ENCODE measurements at places on chromosomes 3 and 15.

DNA sequence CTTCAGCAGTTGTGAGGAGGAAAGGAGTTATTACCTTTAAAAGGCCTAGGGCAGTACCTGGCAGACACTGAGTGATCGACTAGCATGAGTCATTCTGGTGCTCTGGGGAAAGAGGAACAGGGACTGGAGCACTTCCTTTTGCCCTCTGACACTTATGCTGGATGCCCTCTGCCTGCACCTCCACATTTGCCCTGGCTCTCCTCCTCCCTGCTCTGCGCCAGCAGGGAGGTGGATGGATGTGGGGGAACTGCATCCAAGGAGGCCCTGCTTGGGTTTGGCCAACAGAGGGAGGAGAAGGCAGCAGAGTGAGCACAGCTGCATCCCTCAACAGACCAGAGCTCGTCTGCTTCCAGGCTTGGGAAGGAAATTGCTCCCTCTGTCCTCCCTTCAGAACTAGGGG, 75.0 kb downstream of the SEMA5B start:
- DNase-seq, result no peak

DNA sequence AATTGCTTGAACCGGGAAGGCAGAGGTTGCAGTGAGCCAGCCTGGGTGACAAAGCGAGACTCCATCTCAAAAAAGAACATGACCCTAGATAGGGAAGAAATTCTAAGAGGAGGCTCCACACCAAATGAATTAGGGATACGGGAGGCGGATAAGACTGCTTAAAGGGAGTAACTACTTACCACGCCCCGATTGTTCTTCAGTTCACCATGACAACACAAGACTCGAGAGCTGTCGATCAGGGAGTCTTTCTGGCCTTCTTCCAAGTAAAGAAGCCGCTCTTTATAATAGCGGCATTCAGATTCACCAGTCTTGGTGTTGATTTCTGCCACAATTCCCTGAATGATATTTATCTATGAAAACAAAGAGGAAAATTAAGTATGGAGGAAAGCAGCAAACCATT, 53.9 kb upstream of the TASOR start:
- DNase-seq, result no peak

DNA sequence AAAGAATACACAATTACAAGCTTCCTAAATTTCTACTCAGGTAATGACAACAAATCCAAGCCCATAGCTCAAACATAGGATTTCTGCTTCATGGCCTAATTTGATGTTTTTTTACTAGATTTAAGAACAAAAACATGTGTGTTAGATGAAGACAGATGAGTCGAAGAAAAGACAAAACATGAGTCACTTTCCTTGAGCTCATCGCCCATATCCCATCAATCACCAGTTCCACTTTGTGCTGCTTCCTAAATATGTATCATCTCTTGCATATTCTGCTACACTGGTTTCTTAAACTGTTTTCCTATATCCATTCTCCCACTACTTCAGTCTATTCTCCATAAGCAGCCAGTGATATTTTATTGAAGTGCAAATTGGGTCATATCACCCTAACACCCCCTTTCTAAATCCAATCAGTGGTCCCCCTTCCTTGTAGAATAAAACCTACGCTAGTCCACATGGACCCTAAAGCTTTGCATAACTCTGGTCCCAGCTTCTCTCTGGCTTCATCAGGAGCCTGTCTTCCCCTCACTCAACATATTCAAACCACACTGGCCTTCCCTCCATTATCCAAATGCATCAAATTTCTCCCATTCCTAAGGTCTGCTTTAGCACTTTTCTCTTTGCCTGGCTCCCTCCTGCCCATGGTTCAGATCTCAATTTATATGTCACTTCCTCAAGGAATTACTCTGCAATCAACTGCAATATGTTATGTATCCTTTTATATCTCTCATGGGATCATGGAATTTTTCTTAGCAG, 1033.9 kb downstream of the FHIT start:
- DNase-seq, result no peak

DNA sequence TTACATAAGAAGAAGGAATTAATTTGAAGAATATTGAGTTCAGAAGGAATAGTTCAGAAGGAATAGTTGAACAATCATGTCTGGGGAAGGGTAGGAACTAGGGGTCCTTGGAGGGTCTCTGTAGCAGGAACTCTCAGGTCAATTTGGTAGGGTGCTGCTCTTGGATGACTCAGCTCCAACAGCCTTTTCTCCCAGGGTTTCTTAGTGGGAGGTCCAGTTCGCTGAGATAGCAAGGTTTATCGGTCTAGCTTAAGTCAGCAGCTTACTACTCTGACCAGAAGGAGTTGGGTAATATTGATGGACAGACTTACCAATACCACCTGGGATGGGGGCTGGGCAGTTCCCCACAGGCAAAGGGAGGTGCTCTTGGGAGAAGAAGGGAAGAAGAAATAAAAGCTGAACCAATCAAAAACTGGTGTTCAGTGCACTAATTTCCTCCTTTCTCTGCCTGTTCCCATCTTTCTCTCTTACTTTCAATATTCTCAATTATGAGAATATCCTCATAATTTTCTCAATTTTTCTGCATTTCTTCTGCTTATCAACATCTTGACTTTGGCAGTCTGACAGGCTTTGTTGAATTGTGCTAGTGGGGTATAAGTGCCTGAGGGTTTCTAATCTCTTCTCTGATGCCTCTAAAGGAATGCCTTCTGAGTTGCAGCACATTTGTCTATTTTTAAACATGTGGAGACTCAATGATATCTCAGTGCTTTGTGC, 14.4 kb upstream of the MITF start:
- DNase-seq, result no peak

GRCh38 chr3:163218336-163218735, 1721.7 kb downstream of the OTOL1 start:
- no peak for DNase-seq

DNA sequence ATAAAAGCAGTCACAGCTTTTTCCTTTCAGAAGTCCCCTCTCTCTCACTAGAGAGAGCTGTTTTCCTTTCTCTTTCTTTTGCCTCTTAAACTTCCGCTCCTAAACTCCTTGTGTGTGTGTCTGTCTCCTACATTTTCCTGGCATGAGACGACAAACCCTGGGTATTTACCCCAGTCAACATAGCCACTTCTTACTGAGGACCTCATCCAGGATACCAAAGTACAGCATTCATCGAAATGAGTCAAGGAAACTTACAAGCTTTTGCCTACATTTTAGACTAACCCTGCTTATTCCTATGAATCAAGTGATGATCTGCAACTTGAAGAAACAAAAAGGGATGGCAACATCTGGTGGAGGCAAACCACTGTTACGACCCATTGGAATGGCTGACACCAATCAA, 16.7 kb downstream of the PATL2 start:
- no peak for DNase-seq

- no peak for DNase-seq
Observed at GRCh38 chr3:156158656-156159295, 38.4 kb downstream of the KCNAB1 start.

DNA sequence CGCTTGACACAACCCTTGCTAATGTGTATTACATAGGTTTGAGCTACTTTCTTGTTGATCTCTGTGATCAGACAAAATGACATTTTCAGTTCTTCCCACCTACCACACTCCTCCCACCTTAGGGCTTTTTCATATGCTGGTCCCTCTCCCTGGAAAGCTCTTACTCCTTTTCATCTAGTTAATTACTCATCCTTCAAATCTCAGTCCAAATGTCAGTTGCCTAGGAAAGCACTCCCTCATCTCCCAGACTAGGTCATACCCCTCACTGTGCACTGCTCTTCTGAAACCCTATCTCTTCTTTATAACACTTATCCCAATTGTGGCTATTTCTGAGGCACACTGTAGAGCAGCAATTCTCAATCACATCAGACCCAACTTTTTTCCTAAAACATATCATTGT, 7.3 kb downstream of the ZNF106 start:
- DNase-seq, result no peak

DNA sequence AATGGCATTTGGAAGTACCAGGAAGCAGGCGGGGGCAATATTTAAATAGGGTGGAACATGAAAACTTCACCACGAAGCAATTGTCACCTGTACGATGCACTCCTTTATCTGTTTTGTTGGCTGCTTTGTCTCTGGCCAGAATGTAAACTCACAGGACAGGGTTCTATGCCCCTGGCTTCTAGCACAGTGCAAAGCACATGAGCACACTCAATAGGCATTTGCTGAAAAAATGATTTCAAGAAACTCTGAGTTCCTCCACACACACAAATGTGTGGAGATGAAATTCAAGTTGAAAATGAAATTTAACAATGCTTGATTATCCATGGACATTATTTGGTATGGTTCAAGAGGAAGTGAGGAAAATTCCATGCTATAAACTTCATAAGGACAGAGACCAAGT, 229.6 kb upstream of the FEZF2 start:
- DNase-seq, result no peak

- no peak for DNase-seq
Observed at GRCh38 chr15:70523616-70524015, 239.7 kb downstream of the UACA start.

- no peak for DNase-seq
Observed at GRCh38 chr15:67228286-67228685, 26.2 kb downstream of the AAGAB start.

- no peak for DNase-seq
Observed at GRCh38 chr3:189040656-189041335, 131.0 kb upstream of the TPRG1 start.
